ENCODE measurements at places on chromosomes 3 and 15.

GRCh38 chr3:45807681-45808540 lies 11.6 kb upstream of the SLC6A20 start:
- DNase-seq = no peak

DNA sequence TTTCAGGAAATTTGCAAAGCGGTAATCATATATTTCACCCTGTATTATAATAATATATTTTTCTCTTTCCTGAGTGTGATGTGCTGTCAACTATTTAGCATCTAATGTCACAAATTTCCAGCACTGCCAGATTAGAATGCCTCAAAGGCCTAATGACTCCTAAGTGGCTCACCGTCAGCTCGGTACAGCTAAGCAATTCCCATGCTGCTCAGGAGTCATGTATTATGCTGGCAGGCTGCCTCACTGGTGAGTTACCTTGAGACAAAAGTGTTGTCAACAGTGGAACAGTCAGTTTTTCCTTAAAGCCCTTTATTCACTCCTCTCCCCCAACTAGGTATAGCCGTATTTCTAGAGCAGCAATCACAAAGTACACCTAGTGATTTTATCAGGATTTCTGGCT lies 83.6 kb downstream of the NSUN3 start:
- no peak for DNase-seq

DNA sequence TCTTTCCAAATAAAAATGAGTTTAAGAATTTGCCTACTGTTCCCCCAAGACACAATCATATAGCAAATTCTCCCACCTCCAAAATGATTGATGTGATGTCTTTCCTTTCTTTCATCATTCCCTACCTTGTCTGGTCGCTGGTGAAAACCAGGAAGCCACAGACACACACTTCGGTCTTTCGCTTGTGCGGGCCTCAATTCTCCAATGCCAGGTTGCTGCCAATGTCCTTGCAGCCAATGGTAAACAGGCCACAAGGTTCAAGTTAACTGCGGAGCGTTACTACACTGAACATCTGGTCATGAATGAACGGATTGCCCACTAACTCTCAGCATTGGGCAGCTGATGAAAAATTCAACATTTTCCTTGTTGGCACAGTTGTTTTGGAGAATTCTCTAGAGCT lies 192.2 kb downstream of the FOXP1 start:
- no peak for DNase-seq

DNA sequence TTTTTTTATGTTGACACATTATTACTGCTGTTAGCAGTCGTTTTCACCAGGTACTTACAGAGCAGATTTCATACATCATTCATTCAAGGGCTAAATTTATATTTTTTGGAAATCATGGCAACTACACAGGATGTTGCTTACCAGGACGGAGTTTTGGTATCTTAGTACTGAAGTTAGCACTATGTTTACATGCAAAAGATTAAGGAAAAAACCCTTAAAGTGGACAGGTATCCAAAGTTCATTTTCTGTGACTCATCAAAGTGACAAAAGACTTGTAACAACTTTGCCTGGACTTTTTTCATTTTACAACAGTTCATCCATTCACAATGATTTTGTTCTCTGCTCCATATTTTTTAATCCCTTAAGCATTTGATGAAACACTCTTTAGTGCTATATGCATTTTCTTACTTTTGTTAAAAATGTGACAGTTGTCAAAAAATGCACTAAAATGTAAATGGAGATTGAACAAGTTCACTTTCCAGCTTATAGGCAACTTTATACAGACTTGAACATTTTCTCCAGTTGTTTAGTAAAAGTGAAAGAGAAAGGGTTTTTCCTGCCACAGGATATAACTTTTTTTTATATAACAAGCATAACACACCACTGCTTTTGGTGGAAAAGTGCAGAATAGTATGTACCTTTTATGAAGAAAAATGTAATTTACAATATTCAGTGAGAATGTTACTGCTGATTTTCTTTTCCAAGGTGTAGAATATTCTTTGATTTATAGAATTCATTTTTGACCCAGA lies 104.1 kb downstream of the STT3B start:
- no peak for DNase-seq

DNA sequence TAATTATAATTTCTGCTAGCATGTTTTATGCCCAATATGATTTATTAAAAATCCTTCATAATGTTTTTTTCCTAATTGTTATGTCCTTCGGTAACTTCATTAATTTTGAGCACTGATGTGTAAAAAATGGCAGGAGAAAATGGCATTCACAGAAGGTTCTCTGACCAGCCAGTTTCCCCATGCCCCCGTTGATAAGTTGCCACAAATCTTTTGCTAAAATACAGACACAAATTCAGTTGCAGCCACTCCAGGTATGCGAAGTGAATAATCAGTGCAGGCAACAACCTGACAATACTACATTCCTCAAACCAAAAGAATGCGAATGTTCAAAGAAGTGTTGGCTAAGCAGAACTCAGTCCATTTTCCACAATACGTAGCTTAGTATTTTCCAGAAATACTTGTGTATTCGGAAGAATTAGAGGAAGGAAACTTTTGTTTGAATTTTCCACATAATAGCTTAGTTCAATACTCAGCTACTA lies 32.7 kb downstream of the CHL1 start:
- DNase-seq = no peak

DNA sequence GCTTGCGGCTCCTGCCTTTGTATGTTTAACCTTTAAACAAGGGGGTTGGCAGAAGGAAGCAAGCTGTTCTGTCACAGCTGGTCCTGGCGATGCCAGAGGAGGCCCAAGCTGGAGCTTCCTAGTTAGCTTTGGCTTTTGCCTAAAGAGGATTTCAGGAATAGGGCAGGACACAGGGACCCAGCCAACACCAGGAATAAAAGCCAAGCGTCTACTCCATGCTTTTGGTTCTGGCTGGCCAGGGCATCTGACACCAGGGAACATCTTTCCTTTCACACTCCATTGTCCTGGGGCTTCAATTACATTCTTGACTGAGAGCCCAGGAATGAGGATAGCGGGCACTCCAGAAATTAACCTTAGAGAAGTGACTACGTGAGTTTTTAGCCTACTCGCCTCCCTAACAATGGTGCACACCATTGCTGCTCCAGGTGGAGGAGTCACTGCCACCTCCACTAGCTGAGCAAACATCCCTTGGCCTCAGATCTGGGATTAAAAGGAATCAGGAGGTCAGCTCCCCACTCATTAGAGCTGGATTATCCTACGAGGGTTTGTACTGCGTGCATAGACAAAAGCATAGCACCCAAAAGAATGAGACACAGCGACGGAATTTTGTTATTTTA lies 38.2 kb downstream of the TPM1 start:
- DNase-seq = no peak

DNA sequence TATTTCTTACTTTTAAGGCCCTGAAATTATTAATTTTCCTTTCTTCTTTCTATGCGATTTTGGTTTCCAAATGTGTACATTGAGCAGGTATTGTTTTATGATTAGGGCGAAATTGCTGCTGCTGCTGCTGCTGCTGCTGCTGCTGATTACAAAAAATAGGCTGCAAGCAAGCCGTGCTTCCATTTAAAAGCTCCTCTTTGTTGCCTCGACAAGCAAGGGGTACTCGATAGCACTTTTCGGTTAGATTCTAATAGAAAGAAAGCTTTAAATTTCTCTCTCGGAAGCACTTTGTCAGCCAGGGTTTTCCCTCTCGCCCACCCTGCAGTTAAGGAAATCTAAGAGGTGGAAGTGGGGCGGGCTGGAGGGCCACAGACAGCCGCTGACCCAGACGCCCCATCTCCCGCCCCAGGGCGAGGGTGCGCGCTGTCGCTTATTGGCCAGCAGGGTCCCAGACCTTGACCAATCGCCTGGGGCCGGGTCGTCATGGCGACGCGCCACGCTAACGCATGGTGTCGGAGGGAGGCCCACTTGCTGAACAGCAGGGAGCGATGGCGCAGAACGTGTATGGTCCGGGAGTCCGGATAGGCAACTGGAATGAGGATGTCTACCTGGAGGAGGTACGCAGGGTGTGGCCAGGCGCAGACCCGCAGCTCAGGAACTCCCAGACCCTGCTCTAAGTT lies at the start of gene CFAP161:
CFAP161 (plus strand) TSS at position 489 of the 680 bp plus-strand sequence; CDS start at position 549, 60 bp downstream.
- no peak for DNase-seq

- DNase-seq = no peak
Measured at GRCh38 chr3:156518726-156519125, 36.2 kb downstream of the SSR3 start.

Data from activated CD4-positive, alpha-beta T cell treated with anti-CD3 and anti-CD28 coated beads for 1 hour (primary cell).